ENCODE measurements at places on chromosomes 2 and 18.
A peak's percentile ranks its signal among the peaks of the same experiment; 100 is the strongest.

DNA sequence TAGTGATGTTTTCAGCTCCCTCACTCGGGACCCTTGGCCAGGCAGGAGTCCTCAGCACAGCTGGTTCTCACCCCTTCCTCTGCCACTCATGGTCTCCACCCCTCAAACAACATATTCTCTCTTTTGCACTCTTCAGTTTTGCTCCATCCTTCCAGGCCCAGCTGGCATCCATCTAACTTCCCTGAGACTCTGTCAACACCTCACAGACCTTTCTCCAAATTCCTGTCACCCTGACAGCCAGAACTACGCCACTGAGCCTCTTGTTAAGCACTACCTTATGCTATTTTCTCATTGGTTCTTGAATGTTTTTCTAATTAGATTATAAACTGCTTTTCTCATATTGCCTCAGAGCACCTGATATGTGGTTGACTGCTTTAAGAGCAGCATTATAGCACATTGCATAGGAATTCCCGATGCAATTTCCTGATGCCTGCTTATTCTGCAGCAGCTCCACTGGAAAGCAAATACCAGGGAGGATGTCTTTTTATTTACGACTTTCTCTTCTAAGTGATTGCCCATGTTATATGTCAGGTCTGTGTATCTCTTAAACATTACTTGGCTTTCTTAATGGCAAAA, 12.4 kb upstream of the INO80C start:
- no peak for DNase-seq

DNA sequence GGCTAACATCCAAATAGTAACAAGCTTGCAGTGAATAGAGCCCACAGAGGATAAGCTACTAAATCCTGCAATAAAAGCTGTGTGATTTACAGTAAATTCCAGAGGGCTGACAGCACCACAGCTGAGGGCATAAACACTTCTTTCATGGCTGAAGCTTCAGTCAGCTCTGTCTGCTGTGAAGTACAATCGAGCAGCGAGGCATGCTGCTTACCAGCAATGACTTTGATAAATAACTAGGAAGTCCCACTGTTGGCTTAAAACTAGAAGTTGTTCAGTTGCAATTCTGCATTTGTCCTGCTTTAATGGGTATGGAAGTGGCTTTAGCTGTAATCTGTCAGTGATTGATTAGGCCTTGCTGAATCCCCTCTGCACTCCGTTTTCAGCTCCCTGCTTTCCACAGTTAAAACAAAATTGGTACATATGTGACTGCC, 65.2 kb upstream of the FIGN start:
- peak; percentile 78 for DNase-seq

DNA sequence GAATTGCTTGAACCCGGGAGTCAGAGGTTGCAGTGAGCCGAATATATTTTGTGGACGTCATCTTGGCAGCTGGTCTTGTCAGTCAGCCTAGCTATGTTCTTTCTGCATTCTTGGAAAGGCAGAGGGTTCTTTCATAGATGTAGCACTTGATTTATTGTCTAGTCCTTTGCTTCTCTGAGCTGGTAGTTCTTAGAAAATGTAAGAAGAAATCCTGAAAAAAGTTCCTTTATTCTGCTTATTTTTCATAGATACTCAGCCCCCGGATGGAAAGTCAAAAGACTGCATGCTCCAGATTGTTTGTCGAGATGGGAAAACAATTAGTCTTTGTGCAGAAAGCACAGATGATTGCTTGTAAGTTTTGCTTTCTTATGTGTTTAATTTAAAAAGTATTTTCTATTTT, 21.3 kb downstream of the PLEKHB2 start:
- no peak for DNase-seq

DNA sequence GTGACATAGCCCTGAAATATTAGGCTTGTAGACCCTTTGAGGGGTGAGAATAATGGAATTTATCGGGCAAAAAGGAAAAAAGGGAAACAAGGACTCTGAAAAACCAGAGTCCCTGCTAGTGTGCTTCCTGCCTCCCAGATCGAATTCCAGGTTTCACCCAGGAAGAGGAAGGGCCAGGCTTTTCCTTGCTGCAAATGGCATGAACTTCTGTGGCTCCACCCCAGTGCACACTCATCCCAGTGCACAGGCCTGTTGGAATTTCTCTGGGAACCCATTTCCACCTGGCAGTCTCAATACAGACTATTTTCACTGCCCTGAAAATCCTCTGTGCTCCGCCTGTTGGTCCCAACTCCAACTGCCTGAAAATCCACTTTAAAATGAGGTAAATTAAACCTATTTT, 29.9 kb downstream of the C18orf54 start:
- no peak for DNase-seq

DNA sequence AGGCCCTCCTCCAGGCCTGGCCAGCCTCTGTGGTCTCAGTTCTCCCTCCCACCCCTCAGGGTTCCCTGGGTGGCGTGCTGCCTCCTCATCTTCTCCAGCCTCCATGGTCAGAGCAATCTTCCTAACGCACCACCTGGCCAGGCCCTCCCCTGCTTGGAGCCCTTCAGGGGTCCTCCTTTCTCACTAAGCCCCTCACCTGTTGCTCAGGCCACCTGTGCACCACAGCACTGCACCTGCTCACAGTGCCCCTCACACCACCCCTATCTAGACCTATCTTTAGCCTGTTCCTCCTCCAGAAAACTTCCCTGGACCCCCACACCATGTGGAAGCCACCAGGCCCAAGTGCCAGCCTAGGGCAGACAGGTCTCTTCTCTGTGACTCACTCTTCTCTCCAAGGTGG, 267.1 kb downstream of the ATAD2B start:
- DNase-seq = no peak

- no peak for DNase-seq
Observed at GRCh38 chr2:11175293-11175795, 20.1 kb downstream of the SLC66A3 start.

DNA sequence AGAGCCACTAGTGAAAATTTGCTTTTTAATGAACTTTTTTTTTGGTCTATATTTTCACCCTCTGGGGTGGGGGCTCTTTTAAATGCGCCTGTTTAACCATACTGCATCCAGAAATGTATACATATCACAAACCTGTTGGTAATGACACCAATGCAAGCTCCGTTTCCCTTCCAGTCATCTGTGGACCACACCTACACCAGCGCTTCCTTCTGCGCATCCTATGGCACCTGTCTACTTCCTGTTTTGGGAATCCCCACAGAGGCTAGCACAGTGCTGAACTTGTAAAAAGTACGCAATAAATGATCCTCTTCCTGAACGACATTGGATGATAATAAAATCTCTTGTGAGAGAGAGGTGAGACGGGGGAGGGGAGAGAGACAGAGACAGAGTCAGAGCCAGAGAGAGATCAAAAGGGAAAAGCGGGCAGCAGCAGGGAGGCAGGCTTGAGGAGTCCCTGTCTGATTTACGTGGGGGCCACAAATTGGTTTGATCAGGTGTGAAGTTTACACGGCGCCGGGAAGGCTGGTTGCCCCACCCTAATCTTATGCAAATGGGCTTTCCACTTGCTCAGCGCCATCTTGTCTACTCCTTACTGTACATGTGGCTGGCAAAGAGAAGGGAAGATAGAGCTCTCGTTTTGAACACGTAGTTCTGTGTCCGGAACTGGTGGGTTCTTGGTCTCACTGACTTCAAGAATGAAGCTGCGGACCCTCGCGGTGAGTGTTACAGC, 38.1 kb upstream of the SLC38A11 start:
- no peak for DNase-seq

- no peak for DNase-seq
Observed at GRCh38 chr2:85959185-85959584, 70.4 kb upstream of the ST3GAL5 start.

DNA sequence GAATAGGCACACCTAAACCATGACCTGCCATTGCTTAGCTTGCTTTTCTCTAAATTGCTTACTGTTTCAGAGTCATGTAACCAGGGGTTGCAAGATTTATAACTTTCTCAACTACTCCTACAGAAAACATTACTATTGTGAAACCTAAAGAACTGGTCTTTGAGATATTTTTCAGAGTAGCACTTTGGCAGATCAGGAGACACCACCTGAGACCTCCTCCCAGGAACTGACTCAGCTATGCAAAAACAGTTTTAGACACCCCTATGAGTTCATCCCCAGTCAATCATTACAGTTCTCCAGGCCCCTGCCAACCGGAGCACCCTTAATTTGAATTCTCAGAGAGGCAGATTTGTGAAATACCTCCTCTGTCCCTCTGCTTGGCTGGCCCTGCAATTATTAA, 80.3 kb downstream of the MBOAT2 start:
- DNase-seq = no peak

- DNase-seq = no peak
Observed at GRCh38 chr18:14285053-14285452, 152.8 kb upstream of the ZNF519 start.

- DNase-seq = no peak
Observed at GRCh38 chr18:21099442-21099841, 12.2 kb downstream of the ROCK1 start.

GRCh38 chr2:200962811-200963123, 693 bp downstream of the ORC2 start:
- no peak for DNase-seq

DNA sequence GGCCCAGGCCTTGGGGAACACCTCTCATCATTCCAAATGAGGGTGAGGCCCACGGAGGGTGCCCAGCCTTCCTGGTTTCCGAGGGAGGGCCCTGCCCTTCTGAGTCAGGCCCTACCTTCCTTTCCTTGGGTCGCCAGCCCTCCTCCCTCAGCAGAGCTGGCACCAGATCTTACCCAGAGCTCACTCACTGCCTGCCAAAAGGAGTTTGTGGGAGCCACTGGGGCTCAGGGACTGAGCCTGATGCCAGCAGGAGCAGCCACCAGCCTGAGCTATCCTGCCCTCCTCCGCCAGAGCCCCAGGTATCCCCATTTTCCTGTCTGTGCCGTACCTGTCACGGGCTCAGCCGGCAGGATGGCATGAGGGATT, 64.1 kb downstream of the NRP2 start:
- no peak for DNase-seq

GRCh38 chr2:74504591-74504990, 2.9 kb downstream of the PCGF1 start:
- no peak for DNase-seq

GRCh38 chr2:202036601-202037037, 3.0 kb downstream of the FZD7 start:
- no peak for DNase-seq

GRCh38 chr18:45954070-45954934, 12.8 kb downstream of the EPG5 start:
- DNase-seq = peak; percentile 71

- no peak for DNase-seq
Observed at GRCh38 chr2:213290501-213290900, 6.2 kb downstream of the SPAG16 start.

GRCh38 chr2:26657265-26657664, 16.1 kb upstream of the CIB4 start:
- no peak for DNase-seq

- no peak for DNase-seq
Observed at GRCh38 chr18:22185273-22185672, 15.9 kb downstream of the GATA6 start.

- DNase-seq = no peak
Observed at GRCh38 chr2:216090369-216090786, 8.7 kb downstream of the TMEM169 start.

GRCh38 chr2:211457325-211457724, 900.9 kb downstream of the CPS1 start:
- no peak for DNase-seq

- DNase-seq = peak; percentile 78
Observed at GRCh38 chr2:177429688-177430325, 37.2 kb downstream of the AGPS start.

DNA sequence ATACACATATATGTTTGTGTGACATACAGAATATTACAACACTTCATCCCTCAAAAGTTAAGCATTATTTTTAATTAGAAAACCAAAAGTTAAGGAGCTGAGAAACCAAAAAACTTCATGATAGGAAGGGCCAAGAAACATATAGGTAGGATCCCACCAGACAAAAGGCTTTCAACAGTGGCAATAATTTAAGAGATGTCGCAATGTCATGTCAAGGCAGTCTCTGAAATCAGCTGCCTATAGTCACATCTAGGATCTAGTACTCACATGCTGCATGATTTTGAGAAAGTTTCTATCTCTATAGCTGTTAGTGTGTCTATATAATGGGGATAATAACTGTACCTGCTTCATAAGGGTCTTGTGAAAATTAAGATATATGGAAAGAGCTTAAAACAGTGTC, 72.7 kb downstream of the SPIRE1 start:
- DNase-seq = no peak

GRCh38 chr2:165015052-165015642, 59.8 kb upstream of the SLC38A11 start:
- DNase-seq = peak; percentile 21

DNA sequence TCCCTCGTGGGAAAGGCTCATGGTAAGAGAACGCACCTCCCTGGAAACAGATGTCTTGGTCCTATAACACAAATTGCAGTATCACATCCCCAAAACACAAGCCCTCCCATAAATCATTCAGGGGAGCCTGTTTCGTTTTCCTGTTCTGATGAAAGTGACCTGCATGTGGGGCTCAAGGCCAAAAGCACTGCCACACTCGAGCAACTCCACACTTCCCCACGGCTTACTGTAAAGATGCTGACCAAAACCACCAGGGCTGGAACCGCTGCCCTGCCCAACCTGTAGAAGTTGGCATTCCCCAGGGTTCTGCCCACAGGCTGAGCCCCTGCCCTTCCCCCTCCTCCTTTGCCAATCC, 139.7 kb downstream of the BCL11A start:
- DNase-seq = no peak

All from GM04504 (cell line).